ENCODE measurements at places on chromosomes 2 and 18.

- no peak for DNase-seq
These were observed 387.0 kb upstream of the CDH19 start for GRCh38 chr18:66990909-66991308.

- no peak for DNase-seq
These were observed 2.3 kb upstream of the TMEM37 start for GRCh38 chr2:119429225-119429981.

- no peak for DNase-seq
These were observed 60.2 kb downstream of the RALBP1 start for GRCh38 chr18:9535430-9535991.

GRCh38 chr18:72086421-72086820 lies 457.7 kb downstream of the CBLN2 start:
- DNase-seq = no peak

DNA sequence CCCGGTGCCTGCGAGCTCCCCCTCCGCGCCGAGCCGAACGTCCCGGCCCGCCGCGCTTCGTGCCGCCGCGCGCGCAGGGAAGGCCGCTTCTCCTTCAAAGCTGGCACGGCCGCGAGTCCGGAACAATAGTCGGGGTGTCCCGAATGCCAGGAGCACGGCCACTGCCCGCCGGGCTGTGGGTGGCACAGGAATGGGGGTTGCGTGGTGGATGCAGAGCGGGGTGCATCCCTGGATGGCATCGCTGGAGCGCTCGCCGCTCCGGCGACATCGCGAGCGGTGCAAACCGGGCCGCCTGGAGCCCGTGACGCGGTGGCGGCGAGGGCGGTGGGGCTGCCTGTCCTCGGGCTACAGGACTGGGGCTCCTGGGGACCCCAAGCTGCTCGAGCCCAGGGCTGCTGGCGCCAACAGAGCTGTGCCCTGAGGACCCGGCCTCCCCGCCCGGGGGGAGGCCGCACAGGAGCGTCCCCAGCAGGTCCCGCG lies 1.1 kb upstream of the SATB2 start:
- peak; percentile 87 for DNase-seq

DNA sequence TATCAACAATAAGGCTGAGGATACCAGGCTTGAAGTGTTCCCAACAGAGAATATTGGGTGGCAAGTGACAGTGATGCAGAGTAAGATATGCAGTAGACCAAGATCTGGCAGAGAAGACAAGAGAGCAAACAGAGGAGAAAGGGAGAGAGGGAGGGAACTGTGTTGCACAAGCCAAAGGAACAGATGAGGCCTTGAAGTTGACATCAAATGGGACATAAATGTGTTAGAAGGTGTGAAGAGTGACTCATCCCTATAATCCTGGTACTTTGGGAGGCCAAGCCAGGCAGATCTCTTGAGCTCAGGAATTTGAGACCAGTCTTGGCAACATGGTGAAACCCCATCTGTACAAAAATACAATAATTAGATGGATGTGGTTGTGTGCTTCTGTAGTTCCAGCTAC lies 342.9 kb downstream of the PARD3B start:
- DNase-seq = no peak

GRCh38 chr2:232903989-232904388 lies 33.9 kb downstream of the SNORC start:
- DNase-seq = no peak

GRCh38 chr2:150466741-150467620 lies 20.5 kb downstream of the RND3 start:
- no peak for DNase-seq

GRCh38 chr18:9867071-9867594 lies 18.6 kb upstream of the TXNDC2 start:
- DNase-seq = no peak

DNA sequence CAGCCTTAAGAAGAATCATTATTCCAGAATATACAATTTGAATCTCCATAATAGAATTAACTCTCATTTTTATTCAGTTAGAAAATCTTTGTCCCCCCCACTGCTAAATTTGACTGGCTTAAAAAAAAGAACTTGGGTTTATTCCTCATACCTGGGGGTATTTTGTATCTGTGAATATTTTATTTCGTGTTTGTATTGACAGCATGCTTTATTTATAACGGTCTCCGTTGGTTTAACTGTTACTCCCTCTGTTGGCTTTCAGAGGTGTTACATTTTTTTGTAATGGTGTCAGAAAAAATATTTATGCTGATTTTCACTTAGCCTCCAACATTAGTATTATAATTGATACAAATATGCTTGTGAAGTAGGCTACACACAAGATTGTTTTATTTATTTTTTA lies 109.1 kb downstream of the HAUS1 start:
- no peak for DNase-seq

Data from osteocyte (in vitro differentiated cells).